ENCODE measurements at places on chromosomes 11 and 22.

DNA sequence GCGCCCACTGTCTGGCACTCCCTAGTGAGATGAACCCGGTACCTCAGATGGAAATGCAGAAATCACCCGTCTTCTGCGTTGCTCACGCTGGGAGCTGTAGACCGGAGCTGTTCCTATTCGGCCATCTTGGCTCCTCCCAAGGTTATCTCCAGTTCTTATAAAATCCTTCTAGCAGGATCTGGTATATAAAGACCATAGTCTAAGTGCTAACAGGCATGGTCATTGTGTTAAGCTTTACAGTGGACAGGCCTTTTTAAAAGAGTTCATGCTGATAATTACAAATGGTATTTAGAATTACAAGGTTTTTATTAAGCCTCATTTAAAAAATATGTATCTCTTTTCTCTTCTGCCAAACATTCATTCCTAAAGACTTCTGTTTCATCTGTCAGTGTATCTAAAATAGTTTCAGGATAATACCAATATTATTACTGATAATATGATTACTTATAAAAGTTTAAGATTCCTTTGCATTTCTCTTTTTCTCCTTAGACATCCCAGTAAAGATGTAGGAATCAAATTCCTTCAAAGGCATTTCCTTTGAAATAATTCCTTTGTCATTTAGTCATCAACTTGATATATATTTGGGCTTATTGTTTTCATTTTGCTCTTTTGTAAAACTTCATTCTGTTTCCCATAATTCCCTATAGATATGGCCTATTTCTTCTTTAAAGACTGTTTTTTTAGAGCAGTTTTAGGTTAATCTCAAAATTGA is 20.7 kb downstream of the DDX10 start:
- no peak for DNase-seq

DNA sequence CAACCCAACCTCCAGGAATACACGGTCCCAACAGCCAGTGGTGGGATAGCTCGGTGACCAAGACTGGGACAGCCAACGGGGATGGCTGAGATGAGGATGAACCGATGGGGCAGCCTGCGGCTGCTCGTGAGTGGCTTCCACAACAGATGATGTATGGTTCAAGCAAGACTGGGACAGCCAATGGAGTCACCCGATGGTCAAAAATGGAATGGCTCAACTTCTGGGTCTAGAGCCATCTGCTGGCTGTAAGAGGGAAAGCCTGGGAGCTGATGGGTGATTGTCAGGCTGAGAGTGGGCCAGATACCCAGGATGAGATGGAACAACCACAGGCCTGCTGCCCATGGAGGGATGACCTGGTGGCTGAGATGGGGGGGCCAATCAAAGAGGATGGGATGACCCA is 35.5 kb downstream of the SYT7 start:
- DNase-seq, result peak; percentile 52

DNA sequence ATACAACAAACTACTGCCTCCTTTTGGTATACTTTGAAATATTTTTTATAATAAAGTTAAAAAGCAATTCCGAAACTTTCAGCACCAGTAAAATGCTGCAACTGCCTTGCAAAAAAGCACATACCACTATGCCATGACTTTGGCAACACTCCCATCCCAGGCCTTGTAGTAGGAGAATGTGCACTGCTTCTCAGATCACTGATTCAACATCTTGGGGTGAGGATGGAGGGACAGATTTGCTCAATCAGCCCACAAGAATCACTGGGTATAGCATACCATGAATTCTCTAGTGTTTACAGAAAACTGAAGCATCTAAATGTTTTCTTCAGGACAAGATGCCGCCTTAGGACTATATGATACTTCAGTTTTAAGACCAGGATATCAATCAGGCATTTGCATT is 14.9 kb downstream of the EIF4ENIF1 start:
- no peak for DNase-seq

DNA sequence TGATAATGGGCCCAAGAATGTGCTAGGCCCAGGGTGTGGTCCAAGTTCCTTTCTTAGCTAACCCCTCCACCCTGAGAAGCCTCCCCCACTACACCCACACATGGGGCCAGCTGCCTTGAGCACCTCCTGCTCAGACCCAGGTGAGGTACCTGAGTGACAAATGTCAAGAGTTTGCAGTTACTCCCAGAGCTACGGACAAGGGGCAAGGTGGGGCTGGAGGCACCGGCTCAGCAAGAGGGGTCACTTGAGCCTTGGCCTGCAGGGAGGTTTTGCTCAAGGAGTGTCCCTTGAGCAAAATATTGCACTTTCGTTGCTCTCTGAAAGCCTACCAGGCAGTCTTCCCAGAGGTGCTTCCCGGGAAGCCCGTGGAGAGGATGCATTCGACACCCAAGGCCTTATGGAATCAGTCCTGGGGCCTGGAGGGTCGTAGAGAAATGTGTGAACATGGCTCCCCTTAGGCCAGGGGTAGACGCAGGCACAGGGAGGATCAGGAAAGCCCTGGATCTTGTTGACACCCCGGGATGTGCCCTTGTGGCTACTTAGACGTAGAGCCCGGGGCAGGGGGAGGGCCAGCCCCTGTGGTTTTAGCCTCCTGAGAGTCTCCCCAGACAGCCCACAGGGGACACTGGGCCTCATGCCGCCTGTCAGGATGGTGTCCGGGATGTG is 114.2 kb downstream of the KCNQ1 start:
- no peak for DNase-seq

- DNase-seq, result no peak
These were observed 6.9 kb downstream of the SCGB1C1 start for GRCh38 chr11:199782-200181.

DNA sequence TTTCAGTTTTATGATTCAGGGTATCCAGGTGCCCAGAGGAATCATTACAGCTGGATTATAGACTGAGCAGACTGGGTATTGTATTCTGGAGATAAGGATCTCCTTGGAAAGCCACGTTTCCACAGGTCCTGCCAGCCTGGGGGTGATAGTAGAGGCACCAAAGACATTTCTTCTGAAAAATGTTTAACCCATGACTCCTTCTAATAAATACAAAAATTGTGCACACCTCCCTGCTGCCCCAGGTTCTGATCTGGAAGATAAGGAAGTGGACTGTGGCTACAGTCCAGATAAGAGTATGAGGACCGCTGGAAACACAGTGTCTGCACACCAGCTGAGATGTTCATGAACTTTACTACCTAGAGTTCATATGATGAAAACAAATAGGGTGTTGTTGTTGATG is 192.5 kb downstream of the DBX1 start:
- DNase-seq, result no peak

DNA sequence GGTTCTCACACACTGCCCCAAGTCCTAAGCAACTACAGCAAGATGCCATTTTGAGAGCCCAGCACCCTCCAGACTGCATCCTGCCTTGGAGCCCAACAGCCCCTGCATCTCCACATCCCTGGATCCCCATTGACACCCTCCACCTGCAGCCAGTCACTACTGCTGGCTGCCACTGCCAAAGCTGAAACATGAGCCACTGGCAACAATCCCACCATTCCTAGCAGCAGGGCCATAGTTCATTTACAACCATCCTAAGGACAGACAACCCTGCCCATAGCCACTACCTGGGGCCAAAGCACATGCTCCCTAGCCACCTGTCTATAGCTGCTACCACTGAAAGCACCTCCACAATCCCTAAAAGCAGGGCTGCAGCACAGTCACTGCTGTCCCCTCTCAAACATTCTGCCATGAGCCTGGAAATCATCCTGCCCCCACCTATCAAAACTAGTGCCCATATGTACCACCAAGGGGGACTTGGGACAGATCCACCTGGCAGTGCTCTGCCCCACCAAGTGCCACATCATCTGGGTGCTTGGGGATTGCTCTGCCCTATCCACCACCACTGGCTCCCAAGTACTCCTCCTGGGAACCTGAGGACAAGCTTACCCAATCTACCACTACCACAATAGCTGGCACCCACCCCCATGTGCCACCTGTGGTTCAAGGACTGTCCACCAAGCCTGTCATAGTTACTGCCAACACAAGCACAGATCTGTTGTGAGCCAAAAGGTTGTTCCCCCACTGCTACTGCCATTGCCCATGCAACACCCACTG is 138.8 kb upstream of the SOX6 start:
- no peak for DNase-seq

GRCh38 chr11:22851477-22851876 is 8.8 kb downstream of the CCDC179 start:
- no peak for DNase-seq

DNA sequence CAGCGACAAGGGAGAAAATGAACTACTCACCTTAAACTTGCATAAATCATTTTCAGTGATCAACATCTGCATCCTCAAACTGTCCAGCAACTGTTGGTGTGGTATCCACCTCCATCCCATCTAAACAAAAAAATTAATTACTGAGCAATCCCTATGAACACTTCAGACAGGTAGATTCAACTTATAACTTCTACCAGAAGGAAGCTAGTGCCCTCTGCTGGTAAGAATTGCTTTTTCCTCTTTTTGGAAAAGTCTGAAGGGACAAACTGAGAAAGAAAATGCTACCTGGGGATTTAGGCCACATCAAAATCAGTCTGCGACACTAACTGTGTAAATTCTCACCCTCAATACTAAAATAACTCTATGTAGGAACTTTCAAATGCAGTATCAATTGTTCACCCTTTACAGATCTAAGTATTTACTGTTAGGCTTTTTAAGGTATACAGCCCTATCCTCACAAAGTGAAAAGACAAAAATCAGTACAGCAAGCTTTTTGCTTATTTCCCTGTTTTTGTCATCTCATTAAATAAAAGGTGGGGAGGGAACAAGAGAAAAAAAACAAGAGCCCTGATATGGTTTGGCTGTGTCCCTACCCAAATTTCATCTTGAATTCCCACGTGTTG is 17.9 kb downstream of the CLNS1A start:
- peak; percentile 89 for DNase-seq

GRCh38 chr11:117606790-117607189 is 190.2 kb downstream of the DSCAML1 start:
- no peak for DNase-seq

GRCh38 chr11:101096036-101096704 is 33.4 kb downstream of the PGR start:
- peak; percentile 25 for DNase-seq
